ENCODE measurements at places on chromosomes 5 and 9.

DNA sequence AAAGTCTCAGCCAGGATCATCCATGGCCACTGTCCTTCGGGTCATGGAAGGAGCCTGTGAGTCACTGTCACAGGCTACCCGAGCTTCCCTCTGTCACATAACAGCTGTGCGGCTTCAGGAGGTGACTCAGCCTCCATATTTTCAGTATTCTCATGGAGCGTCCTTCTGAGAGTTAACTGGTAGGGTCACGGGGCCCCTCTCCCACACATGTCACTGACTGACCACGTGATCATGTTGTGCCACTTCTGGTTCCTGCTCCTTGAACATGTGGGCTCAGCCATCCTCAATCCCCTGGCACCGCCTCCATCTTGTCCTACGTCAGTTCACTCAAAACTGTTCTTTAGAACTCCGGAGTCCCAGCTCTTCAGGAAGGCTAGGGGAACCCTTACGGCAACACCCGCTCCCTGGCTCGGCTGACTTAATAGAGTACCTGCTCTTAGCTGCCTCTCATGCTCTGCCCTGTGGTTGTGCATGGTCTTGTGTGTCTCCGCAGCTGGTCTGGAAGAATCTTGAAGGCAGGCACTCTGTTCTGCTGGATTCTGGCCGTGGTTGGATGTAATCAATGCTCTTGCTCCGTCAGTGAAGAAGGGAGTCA is 182.8 kb downstream of the ICE1 start:
- DNase-seq = no peak

GRCh38 chr9:99577351-99577750 is 244.3 kb upstream of the NR4A3 start:
- DNase-seq = no peak

DNA sequence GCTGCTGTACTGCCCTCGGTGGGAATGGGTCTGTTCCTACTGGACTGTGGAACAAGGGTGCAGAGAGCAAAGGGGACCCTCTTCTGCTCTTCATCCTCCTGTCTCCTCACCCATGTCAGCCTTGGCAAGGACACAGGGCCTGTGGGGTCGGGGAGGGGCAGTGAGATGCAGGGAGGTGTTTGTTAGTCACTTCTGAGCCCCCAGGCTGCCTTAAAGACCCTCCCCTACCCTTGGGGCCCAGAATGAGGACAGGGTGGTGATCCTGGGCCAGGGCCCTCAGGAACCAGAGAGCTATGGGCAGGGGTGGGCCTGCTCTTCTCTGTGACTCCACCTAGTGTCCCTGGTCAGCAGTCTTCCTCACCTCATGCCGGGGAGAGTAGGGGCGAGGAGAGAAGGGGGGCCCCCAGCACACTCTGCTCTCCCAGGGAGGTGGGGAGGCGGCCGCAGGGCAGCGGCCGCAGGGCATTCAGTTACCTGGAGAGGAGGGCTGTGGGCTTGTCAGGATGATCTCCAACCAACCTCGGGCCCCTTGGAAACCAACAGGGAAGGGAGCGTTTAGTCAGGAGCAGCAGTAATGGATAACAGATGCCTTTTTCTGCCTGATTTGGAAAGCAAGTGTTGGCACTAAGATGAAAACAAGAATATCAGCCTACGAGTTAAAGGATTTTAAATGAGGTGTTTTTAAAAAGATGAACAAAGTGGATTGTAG is 62.0 kb upstream of the GARNL3 start:
- DNase-seq = no peak

DNA sequence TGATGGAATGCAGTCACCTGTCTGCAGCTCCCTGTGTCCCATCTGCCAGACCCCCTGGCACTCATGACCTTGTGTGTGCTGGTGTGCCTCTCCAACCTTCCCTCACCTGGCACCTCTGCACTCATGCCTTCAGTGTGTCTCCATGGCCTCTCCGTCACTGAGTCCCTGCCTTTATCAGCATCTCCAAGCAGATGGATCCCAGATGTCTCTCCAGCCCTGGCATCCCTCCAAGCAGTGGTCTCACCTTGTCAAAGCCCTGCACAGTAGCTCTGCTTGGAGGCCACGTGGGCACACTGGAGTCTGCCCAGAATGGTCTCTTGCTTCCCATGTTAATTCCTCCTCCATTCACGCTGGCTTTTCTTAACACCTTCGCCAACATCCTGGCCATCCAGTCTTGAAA is 84.8 kb downstream of the DAP start:
- DNase-seq = no peak

DNA sequence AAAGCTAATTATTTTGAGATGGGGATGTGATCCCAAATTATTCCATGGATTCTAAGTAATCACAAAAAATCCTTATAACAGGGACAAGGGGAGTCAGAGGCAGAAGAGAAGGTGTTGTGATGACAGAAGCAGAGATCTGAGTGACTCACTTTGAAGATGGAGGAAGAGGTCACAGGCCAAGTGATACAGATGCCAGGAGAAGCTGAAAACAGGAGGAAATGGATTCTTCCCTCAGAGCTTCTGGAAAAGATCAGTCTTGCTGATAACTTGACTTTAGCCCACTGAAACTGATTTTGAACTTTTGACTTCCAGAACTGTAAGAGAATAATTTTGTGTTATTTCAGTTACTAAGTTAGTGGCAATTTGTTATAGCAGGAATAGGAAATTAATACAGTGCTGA is 105.3 kb downstream of the GCNT1 start:
- no peak for DNase-seq

GRCh38 chr5:155082401-155082800 is 68.8 kb downstream of the KIF4B start:
- DNase-seq = no peak

DNA sequence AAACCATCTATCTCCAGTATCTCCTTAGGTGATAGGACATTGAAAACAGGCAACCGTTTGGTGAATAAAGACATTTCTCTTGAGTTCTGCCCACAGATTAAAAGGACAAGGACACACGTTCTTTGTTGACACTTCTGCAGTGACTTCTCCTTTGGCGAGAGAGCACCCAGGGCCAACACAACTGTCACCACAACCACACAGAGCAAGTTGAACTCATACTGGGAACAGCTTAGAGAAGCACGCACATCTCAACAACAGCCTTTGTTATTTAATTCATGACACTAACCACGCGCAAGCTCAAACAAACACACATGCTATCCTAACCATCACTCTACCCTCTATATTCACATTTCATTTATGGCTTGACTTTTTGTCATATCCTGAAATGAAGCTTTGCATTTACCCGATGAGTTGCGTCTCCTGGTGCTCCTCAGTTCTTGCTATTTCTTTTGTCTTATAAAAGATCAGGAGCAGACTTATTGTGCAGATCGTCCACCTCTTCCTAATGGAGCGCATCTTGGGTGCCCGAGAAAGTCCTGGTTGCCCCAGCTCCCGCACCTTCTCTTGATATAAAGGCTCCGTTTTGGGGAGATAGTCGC is 543 bp downstream of the ST8SIA4 start:
- no peak for DNase-seq

DNA sequence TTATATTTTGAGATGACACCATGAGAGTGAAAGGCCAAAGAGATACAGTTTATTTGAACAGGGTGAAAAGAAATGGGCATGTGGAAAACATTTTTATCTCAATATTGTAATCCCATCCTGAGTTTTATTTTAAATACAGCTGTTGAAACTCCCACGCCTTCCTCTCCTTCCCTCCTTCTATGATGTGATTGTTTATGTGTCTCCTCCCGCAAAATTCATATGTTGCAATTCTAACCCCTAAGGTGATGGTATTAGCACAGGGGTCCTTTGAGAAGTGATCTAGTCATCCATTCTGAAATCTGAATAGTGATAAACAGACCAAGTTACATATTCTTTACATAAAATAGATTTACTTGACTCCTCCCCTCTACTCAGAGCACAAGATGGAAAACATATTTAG is 1275.4 kb upstream of the C9orf72 start:
- no peak for DNase-seq

GRCh38 chr5:10354048-10354872 is 765 bp downstream of the MARCHF6 start:
- peak; percentile 73 for DNase-seq

GRCh38 chr5:102153003-102153759 is 142.9 kb downstream of the SLCO4C1 start:
- no peak for DNase-seq

DNA sequence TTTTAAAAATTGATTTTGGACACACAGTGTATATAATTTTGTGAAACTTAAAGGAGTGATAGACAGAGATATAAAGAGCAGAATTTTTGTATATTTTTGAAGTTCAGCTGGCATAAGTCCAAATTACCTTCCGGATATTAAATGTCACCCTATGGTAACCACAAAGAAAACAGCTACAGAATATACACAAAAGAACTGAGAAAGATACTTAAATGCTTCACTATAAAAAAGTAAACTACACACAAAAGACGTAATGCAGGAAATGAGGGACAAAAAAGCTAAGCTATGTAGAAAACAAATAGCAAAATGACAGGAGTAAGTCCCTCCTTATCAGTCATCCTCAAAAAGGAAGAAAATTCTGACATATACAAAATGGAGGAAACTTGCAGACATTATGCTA is 29.4 kb downstream of the HACD4 start:
- no peak for DNase-seq

Data from upper lobe of right lung (tissue), 1 donor.